GM23338 (cell line): ENCODE measurements at places on chromosomes 11 and 22. TPM values are rescaled to one million over a fixed set of nuclear protein-coding genes. Genes with fewer than 3 reads are reported as not detected.

GRCh38 chr22:39024519-39025308 is 3.8 kb downstream of the APOBEC3D start:
- DNase-seq: no peak

ABCC8 gene
- 2.4 and 3.4 TPM in 2 replicates for total RNA-seq

DNA sequence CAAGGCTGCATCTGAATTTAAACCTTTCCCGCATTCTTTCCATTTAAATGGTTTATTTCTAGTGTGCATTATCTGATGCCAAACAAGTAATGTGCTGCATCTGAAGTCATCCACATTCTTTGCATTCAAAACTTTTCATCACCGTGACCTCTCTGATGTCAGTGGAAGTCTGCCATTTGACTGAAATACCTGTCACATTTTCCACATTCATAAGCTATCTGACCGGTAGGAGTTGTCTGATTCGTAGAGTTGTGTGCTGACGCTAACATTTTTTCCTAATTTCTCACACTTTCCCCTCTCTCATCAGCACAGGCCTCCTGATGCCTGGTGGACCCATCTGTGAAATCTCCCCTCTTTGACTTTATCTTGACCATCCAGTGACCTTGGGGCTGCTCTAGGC is 79.9 kb upstream of the BARX2 start:
- no peak for DNase-seq

THRSP gene
- not detected in 2 replicates for total RNA-seq

DNA sequence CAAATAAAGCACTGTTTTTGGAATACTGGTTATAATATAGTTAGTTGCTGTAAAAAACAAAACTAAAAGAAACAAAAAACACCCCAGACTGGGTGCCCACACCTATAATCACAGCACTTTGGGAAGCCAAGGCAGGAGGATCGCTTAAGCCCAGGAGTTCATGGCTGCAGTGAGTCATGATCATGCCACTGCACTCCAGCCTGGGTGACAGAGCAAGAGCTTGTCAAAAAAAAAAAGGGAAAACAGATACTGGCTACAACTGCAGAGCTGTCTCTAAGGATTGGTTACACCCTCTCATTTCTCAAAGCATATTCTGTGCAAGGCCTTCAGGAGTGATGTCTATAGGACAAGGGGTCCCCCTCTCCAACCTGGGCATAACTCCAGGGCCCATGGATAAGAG is 14.6 kb upstream of the STK33 start:
- DNase-seq: no peak

DNA sequence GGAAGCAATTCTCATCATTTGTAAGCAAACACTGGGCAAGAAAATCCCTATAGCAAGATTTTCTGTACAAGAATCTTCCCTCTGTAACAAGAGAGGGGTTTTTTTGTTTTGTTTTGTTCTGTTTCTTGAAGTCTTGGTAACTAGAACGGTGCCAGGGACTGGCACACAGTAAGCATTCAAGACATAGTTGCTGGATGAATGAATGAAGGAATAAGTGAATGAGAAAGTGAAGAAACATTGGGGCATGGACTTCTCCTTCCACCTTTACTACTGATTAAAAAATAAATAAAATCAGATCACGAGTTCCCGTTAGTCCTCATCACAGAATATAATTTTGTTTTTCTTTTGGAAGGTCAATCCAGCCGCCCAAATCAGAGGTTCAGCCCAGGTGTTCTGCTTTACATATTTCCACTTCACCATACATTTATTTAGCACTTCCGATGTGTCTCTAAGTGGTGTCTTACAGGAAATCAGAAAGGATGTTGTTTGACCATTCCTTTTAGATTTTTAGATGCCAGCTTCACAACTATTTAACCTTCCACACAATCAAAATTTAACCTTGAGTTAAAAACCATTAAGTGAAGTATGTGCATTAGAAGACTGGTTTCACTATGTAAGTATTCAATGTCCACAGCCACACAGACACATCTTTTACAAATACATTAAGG is 281.2 kb downstream of the CADM1 start:
- DNase-seq: no peak

TMEM123 gene
- 61.0 and 63.0 TPM in 2 replicates for total RNA-seq

DNA sequence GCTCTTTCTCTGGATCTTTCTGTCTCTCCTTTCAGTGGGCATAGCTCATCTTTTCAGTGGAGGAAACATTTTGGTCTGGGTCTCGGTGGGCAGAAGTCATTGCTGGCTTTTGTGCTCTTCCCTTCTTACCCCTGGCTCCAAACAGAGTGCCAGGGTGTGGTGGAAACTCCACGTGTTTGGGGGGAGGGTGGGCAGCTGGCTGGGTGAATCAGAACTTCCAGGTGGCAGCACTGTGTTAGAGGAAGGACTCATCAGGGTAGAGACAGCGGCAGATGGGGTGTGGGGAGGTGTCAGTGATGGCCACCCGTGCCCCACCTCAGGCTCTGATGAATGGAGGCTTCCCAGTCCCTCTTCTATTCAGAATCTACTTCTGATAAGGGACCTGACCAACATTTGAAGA is 114.0 kb downstream of the GRIK4 start:
- DNase-seq: no peak

DNA sequence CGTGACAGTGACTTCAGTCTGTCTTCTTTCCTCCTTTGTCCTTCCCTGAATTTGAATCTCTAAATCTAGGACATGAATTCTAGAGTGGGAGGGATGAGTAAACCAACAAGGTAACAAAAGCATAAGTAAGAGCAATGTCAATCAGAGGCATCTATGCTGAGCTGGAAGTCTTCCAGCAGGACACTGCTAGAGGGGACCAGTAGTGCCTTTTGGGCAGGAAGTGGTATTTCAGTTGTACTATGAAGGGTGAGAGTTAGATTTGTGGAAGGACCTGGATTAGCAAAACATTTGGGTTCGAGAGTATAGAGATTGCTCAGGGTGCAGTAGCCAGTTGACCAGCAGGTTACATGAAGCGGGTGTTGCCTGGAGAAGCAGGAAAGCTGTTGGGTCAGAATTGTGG is 40.3 kb downstream of the MEI1 start:
- no peak for DNase-seq

- no peak for DNase-seq
These were observed 20.6 kb upstream of the CHST1 start for GRCh38 chr11:45685964-45686537.
